Hair follicle dermal papilla cell (primary cell): ENCODE measurements at places on chromosomes 7 and 10. TPM values are rescaled to one million over a fixed set of nuclear protein-coding genes. Genes with fewer than 3 reads are reported as not detected.

CDK5 gene
- total RNA-seq: 12.2 and 12.4 TPM in 2 replicates

CAV2 gene
- 107 and 113 TPM in 2 replicates for total RNA-seq

MUC12 gene
- total RNA-seq: under 0.01 TPM in 1 of 2 replicates, not detected in the other

HSPA12A gene
- 11.3 and 11.8 TPM in 2 replicates for total RNA-seq

TUBAL3 gene
- not detected in 2 replicates for total RNA-seq

DDC gene
- not detected in 2 replicates for total RNA-seq

UTF1 gene
- not detected in 2 replicates for total RNA-seq

VPS37D gene
- 3.6 and 6.2 TPM in 2 replicates for total RNA-seq

HERC4 gene
- total RNA-seq: 106 and 120 TPM in 2 replicates

IKZF1 gene
- not detected in 2 replicates for total RNA-seq

TAS2R60 gene
- total RNA-seq: not detected in 2 replicates

CNTNAP2 gene
- under 0.01 and 0.65 TPM in 2 replicates for total RNA-seq

BCL7B gene
- 32.6 and 36.4 TPM in 2 replicates for total RNA-seq
